Activated naive CD4-positive, alpha-beta T cell (primary cell): ENCODE measurements at places on chromosomes 5 and 9.

DNA sequence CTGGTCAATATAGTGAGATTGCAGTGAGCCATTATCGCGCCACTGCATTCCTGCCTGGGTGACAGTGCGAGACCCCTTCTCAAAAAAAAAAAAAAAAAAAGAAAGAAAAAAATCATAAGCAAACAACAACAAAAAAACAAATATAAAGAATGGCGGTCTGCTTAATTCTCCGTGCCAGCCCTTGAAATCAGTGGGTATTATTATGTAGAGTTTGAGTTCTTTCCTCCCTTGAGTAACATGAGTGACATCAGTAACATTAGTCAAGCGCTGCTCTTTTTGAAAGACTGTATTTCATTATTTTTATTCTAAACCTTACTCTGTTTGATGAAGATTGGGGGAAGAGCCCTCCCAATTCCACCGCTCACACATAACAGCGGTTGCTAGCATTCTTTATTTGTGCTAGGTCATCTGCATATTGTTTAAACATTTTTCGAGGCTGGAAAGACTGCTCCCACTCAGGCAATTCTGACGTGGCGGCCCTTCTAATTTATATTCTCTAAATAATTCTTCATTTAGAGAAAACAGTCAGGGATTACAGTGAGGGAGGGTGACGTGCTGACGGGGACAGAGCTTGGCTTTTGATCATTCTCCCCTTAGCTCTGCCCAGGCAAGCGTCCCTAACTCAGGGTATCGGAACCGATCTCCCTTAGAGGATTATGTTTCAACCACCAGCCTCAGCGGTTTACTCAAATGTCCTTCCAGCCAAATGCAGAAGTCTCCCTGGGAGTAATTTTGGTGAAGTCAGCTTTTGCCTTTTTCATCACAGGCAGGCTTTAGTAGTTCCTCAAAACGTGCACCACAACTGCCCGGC, 860 bp upstream of the MARCHF6 start:
- no peak for DNase-seq

DNA sequence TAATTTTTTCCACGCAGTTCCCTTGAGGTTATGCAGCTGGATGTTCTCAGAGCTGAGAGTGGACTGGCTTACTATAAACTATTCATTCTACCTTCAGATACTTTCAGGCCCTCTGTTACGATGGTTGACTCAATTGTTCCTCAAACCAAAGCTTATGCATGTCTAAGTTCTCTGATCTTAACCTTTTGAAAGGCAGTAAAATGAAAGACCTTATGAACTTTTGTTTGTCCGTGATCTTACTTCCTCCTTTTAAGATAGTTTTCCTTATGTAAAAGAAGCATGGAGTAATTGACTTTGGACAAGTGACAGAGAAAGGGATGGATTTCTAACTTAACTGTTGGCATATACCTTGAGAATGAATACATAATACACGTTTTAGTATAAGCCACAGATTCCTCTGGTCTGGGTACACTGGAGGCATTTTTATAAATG, 575.7 kb downstream of the PDE4D start:
- DNase-seq, result no peak

DNA sequence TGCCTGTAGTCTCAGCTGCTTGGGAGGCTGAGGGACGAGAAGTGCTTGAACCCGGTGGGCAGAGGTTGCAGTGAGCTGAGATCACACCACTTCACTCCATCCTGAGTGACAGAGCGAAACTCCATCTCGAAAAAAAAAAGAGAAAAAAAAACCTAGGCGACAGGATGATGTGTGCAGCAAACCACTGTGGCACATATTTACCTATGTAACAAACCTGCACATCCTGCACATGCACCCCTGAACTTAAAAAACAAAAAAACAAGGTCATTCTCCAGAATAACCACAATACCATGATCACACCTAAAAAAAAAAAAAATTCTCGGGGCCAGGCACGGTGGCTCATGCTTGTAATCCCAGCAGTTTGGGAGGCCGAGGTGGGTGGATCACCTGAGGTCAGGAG, 7.5 kb upstream of the DOLPP1 start:
- no peak for DNase-seq

DNA sequence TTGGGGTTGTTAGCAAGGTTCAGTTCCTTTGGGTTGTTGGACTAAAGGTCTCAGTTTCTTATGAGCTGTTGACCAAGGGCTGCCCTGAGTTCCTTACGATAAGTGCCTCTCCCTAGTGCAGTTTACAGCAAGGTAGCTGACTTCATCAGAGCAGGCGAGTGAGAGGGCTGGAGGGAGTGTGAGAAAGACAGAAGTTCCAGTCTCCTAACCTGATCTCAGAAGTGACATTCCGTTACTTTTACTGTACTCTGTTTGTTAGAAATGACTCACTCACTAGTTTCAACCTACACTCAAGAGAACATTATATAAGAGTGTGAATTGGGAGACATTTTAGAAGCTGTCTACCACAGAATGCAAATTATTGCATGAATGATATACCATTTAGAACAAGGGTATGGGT, 21.2 kb upstream of the IL31RA start:
- DNase-seq, result no peak

DNA sequence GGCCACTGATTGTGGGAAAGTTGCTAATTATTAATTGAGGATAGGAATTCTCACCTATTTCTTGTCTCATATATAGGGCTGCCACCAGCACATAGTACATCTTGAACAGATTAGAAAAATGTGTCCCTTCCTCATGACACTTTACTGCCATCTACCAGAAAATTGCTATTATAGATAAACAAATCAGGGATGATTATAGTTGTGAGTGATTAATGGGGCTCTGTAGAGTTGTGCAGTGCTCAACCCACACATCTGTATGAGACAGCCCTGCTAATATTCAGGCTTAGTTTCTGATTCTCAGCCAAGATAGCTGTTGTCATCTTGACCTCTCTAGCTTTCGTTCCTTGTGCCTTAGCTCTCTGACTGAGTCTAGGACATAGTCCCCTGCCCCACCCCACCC, 373.3 kb downstream of the TLE4 start:
- no peak for DNase-seq

DNA sequence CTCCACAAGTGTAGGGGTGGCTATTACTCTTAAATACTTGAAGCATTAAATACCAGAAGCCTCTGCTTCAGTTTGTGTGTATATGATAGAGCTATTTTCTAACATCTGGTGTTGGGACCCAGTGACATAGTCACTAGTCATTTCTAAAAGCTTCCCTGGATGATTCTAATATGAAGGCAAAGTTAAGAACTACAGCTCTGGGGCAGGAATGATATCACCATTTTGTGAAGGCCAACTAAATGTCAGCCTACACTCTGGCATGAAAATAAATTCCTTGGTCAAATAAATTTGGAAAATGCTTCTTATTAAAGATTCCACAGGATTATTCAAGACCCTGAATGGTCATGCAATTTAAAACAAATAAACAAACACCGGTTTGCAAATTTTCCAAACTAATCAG, 197.7 kb downstream of the PLK2 start:
- no peak for DNase-seq

DNA sequence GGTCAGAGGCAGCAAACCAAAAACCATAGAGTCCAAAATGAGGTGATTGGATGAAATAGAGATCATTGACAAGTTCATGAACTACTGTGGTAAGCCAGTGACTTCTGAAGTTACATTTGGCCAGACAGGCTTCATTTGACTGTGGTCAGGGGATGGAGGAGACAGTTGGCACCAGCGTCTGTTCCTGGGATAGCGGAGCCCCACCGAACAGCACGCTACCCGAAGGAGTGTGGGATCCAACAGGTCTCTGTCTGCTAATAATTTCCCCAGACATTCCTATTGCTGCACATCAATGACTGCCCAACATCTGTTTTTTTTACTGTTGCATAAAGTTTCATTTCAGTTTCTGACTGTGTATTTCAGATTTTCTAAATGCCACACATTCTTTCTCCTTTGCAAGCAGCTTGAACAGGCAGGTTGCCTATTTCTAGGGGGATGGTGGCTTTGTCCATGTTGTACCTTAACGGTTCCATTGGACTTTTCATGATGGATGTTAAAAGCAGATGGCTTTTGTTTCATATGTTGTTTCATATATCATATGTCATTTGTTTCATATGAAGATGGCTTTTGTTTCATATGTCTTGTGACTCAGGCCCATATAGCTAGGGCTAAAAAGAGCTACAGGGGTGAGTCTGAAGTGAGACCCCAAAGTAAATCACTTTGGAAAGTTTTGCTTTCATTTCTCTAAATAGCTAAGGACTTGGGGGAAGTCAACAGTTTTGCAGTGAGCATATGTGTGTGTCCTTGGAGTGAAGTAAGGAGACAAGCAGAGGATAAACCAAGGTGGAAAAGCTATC, 180.8 kb downstream of the GOLPH3 start:
- no peak for DNase-seq

DNA sequence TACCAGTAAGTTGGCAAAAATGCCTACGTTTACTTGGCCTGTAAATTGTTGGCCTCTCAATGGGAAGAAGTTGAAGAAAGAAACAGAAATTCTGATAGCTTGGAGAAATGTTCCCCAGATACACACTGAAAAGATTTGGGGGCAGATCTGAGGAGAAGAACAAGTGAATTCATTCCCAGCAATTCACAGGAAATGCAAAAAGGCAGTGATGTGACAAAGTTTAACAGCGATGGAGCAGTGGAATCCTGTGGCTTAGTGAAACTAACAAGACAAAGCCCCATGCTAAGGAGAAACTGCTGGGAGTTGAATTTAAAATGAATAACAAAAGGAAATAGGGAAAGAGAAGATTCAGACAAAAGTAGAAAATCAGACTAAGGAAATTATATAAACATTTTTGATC, 213.2 kb upstream of the EDIL3 start:
- no peak for DNase-seq

DNA sequence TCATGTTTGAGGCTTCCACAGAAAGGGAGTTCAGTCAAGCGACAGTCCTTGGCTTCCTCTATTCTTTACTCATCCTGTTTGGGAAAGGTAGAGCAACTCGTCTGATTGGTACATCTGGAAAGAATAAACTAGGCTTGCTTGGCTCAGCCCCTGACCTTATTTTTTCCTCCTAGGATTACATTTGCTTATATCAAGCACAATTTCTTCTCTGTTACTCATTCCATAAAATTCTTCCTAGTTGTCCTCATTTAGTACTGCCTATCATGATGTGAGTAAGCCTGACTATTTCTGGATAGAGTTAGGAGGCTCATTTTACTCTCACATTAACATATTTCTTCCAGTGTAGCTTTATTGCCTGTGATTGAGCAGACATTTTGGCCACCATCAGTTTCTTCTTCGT, 10.9 kb upstream of the CARNMT1 start:
- DNase-seq, result no peak

DNA sequence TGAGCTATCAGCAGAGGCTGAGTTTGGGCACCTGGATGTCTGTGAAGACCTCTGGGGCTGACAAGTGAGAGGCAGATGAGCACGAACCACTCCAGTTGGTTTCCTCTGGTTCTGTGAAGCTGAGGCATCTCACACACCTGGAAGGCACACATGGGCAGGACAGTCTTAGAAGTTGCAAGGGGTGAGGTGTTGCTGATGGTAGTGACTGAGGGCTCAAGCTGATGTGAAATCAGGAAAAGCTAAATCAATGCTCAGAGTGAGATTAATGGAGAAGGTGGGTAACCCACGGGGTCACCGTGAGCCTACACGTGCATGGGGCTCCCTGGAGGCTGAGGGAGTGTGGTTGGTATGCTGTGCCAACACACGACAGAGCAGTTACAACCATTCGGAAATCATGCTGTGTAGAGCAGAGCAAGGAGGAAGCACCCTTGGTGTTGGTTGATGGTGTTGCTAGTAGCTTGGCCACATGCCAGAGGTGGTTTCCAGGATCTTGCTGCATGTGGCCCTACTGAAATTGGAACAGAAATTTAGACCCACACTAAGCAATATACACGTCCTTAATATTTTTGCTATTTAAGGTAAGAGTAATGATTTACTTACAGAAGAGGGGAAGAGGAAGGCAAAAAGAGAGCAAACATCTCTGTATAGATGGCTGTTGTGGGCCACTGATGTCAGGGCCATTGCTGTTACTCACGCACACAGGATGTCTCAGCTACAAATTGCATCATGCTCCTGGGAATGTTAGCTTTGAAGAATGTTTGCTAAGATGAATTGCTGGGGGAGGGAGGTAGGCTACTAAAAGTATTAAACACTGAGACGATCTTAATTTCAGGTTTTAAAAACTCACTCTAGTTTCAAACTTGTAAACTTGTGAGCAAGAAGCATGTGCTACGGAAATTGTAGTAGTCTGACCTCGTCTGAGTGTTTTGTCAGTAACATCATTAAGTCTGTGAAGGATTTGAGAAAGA, 170.5 kb downstream of the ARHGEF28 start:
- DNase-seq, result no peak

GRCh38 chr5:78647351-78647818, 1.2 kb downstream of the LHFPL2 start:
- no peak for DNase-seq
